Ovary (tissue), 10 donors: ENCODE measurements at places on chromosomes 6 and 20.

GRCh38 chr20:1295276-1295930, 29.3 kb downstream of the SNPH start:
- DNase-seq, result no peak

- DNase-seq, result no peak
Observed at GRCh38 chr6:31351033-31351380, 6.0 kb downstream of the HLA-B start.

GRCh38 chr6:31038559-31038958, 28.3 kb downstream of the MUC22 start:
- no peak for DNase-seq

GRCh38 chr6:154414021-154414813, 57.6 kb upstream of the IPCEF1 start:
- DNase-seq, result no peak

GRCh38 chr6:292506-293192, 362 bp downstream of the DUSP22 start:
- peak; percentile 62 for DNase-seq

- DNase-seq, result no peak
Observed at GRCh38 chr6:146881228-146882181, 282.7 kb downstream of the ADGB start.
